ENCODE measurements at places on chromosomes 6 and 20.
A peak's percentile ranks its signal among the peaks of the same experiment; 100 is the strongest.

GRCh38 chr6:3304500-3305215 is 45.9 kb downstream of the PSMG4 start:
- H3K27me3 ChIP-seq = no peaks in the 10 kb centered on the region
- no peak overlapping the region for H3K27ac ChIP-seq
- no peak overlapping the region for H3K4me3 ChIP-seq
- no peaks in the 10 kb centered on the region for H3K4me1 ChIP-seq

- H3K36me3 ChIP-seq = no peaks in the 10 kb centered on the region
- peak overlapping the region; percentile 32 for H3K4me3 ChIP-seq
- H3K27ac ChIP-seq = peak overlapping the region; percentile 76
- peak; percentile 90 for DNase-seq
- H3K27me3 ChIP-seq = no peaks in the 10 kb centered on the region
These were observed 68.7 kb upstream of the STMND1 start for GRCh38 chr6:17032988-17033634.

DNA sequence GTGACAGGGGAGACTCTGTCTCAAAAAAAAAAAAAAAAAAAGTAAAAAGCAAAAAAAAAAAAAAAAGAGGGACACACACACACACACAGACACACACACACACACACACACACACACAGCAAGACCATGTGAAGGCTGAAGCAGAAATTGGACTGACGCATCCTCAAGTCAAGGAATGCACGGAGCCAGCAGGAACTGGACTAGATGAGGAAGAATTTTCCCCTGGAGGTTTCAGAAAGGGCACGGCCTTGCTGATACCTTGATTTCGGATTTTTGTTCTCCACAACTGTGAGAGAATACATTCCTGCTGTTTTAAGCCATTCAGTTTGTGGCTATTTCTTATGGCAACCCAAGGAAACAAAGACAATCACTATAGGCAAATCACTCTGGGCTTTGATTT is 176.9 kb upstream of the SALL4 start:
- H3K36me3 ChIP-seq = no peaks in the 10 kb centered on the region
- DNase-seq = no peak
- H3K27ac ChIP-seq = no peak overlapping the region

- H3K4me3 ChIP-seq = no peak overlapping the region
- H3K4me1 ChIP-seq = peaks cover 50% of the 10 kb centered on the region
- DNase-seq = no peak
- no peak overlapping the region for H3K27ac ChIP-seq
These were observed 1.6 kb downstream of the SAMD10 start for GRCh38 chr20:63977739-63978276.

GRCh38 chr6:130931683-130932082 is 104.5 kb downstream of the SMLR1 start:
- H3K36me3 ChIP-seq = no peaks in the 10 kb centered on the region
- no peak overlapping the region for H3K4me3 ChIP-seq
- peaks cover 66% of the 10 kb centered on the region for H3K4me1 ChIP-seq
- no peaks in the 10 kb centered on the region for H3K27me3 ChIP-seq

- no peak for DNase-seq
- H3K27ac ChIP-seq = no peak overlapping the region
- H3K27me3 ChIP-seq = no peaks in the 10 kb centered on the region
These were observed 26.2 kb downstream of the GTSF1L start for GRCh38 chr20:43700627-43701026.

GRCh38 chr6:5729813-5730517 is 276.8 kb downstream of the NRN1 start:
- peaks cover 5% of the 10 kb centered on the region for H3K4me1 ChIP-seq
- no peak overlapping the region for H3K27ac ChIP-seq
- no peak overlapping the region for H3K4me3 ChIP-seq
- no peaks in the 10 kb centered on the region for H3K36me3 ChIP-seq
- DNase-seq = no peak

- H3K36me3 ChIP-seq = no peaks in the 10 kb centered on the region
- H3K4me1 ChIP-seq = no peaks in the 10 kb centered on the region
- no peak overlapping the region for H3K4me3 ChIP-seq
- no peak for DNase-seq
- H3K27me3 ChIP-seq = no peaks in the 10 kb centered on the region
- H3K27ac ChIP-seq = no peak overlapping the region
These were observed 22.7 kb downstream of the CYP24A1 start for GRCh38 chr20:54151075-54151439.

- DNase-seq = no peak
- H3K4me3 ChIP-seq = no peak overlapping the region
- peaks cover 9% of the 10 kb centered on the region for H3K4me1 ChIP-seq
- no peaks in the 10 kb centered on the region for H3K27me3 ChIP-seq
These were observed 293.5 kb downstream of the PRL start for GRCh38 chr6:22003287-22003686.

- no peak overlapping the region for H3K4me3 ChIP-seq
- no peaks in the 10 kb centered on the region for H3K4me1 ChIP-seq
- DNase-seq = no peak
- H3K36me3 ChIP-seq = no peaks in the 10 kb centered on the region
- no peaks in the 10 kb centered on the region for H3K27me3 ChIP-seq
- H3K27ac ChIP-seq = no peak overlapping the region
These were observed 980.2 kb downstream of the KIF16B start for GRCh38 chr20:15593081-15593480.

GRCh38 chr20:44745598-44746366 is at the start of gene KCNK15:
TSS of gene KCNK15 (plus strand) at chr20:44745865. CDS start at chr20:44745911, 46 bp downstream.
- no peaks in the 10 kb centered on the region for H3K4me1 ChIP-seq
- DNase-seq = peak; percentile 87
- H3K36me3 ChIP-seq = no peaks in the 10 kb centered on the region
- H3K4me3 ChIP-seq = peak within 1 kb of the TSS; percentile 66
- H3K27me3 ChIP-seq = peaks cover 14% of the 10 kb centered on the region

- H3K27me3 ChIP-seq = no peaks in the 10 kb centered on the region
- DNase-seq = no peak
- no peak overlapping the region for H3K4me3 ChIP-seq
- H3K4me1 ChIP-seq = no peaks in the 10 kb centered on the region
- H3K27ac ChIP-seq = no peak overlapping the region
- H3K36me3 ChIP-seq = no peaks in the 10 kb centered on the region
These were observed 301.2 kb upstream of the BMP2 start for GRCh38 chr20:6466075-6466810.

- H3K36me3 ChIP-seq = no peaks in the 10 kb centered on the region
- no peak overlapping the region for H3K4me3 ChIP-seq
- H3K27me3 ChIP-seq = no peaks in the 10 kb centered on the region
- H3K4me1 ChIP-seq = no peaks in the 10 kb centered on the region
These were observed 28.6 kb downstream of the CST8 start for GRCh38 chr20:23519556-23519955.

- H3K4me1 ChIP-seq = peaks cover 6% of the 10 kb centered on the region
- peak overlapping the region; percentile 99 for H3K27ac ChIP-seq
- peak overlapping the region; percentile 97 for H3K4me3 ChIP-seq
These were observed 5.3 kb downstream of the PXDC1 start for GRCh38 chr6:3746119-3746691.

DNA sequence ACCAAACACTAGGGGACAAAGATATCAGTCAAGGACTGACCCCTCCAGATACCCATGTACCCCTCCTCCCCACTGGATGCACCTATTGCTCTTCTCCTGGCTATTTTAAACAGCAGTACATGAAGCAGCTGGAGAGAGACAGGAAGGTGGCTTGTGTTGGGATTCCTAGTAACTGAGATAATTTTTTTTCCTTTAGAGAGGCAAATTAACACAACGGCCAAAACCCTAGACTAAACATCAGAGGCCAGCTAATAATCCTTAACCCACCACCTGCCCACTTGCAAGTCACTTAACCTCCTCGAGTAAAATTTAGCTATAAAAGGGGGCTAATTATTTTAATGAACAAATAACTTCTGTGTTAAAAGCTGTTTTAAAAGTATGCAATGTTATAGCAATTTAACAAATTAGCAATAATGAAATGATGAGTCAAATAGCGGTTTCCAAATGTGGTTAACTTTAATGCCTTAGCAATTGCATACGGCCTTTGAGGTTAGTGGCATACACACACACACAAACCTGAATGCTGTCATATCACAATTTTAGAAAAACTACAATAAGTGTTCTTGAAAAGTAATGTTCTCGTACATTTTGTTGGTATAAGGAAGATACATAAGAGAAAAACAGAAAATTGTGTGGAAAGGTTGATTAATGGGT is 151.7 kb downstream of the FRK start:
- no peaks in the 10 kb centered on the region for H3K4me1 ChIP-seq
- no peak overlapping the region for H3K27ac ChIP-seq
- no peak for DNase-seq
- no peaks in the 10 kb centered on the region for H3K36me3 ChIP-seq

GRCh38 chr6:75331151-75331550 is 46.6 kb upstream of the TMEM30A start:
- no peaks in the 10 kb centered on the region for H3K36me3 ChIP-seq
- no peaks in the 10 kb centered on the region for H3K27me3 ChIP-seq
- H3K4me1 ChIP-seq = peaks cover 24% of the 10 kb centered on the region
- H3K4me3 ChIP-seq = no peak overlapping the region
- H3K27ac ChIP-seq = no peak overlapping the region

DNA sequence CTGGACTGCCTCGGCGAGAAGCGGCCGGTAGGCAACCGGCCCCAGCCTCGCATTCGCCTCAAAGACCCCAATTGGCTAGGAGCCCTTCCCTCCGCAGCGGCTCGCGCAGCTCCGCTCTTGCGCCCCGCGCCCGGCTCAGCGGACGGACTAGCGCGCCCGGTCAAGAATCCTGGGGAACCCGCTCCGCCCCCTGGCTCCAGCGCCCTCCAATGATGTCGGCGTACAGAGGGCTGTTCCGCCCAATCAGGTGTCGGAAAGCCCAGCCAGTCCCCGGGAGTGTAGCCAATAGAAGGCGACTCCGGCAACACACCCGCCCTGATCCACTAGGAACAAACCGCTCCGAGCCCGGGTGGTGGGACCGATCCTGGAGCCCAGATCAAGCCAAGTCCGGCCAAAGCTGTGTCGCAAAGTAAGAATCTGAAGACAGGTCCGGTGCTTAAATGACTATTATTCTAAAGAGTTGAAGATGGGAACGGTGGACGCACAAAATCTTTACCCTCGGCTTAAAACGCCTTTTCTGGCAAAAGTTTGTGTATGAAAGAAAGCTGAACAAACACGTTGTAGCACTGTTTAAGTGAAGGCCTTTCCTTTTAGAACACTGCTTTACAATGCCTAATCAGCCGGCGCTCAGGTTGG is 132.2 kb downstream of the OGFRL1 start:
- H3K4me3 ChIP-seq = peak overlapping the region; percentile 92
- H3K27ac ChIP-seq = peak overlapping the region; percentile 94
- no peaks in the 10 kb centered on the region for H3K27me3 ChIP-seq
- peaks cover 32% of the 10 kb centered on the region for H3K4me1 ChIP-seq

- H3K36me3 ChIP-seq = peaks cover 30% of the 10 kb centered on the region
- H3K4me1 ChIP-seq = peaks cover 21% of the 10 kb centered on the region
- no peaks in the 10 kb centered on the region for H3K27me3 ChIP-seq
- no peak overlapping the region for H3K4me3 ChIP-seq
- no peak overlapping the region for H3K27ac ChIP-seq
These were observed 16.8 kb upstream of the TCFL5 start for GRCh38 chr20:62878244-62879038.

- no peak for DNase-seq
- H3K4me1 ChIP-seq = peaks cover 37% of the 10 kb centered on the region
- H3K27ac ChIP-seq = no peak overlapping the region
- H3K36me3 ChIP-seq = no peaks in the 10 kb centered on the region
- H3K27me3 ChIP-seq = peaks cover 43% of the 10 kb centered on the region
These were observed 2.8 kb downstream of the PDE10A start for GRCh38 chr6:165659945-165660856.

DNA sequence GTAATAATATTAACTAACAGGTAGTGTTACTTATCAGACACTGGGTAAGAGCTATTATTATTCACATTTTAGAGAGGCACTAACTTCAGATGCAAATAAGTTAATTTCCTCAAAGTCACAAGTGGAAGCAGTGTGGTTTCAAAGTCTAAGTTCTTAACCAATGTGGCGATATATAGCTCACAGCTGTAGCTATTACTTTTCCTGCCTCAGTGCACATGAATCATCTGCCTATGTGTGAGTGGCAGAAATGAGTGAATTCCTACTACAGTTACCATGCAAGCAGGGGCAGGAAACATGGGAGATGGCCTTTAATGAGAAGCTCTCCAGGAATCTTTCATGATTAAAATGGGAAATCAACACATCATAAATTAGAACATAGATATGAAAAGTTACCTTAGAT is 126.2 kb upstream of the EYA4 start:
- H3K4me3 ChIP-seq = no peak overlapping the region
- no peaks in the 10 kb centered on the region for H3K27me3 ChIP-seq
- no peaks in the 10 kb centered on the region for H3K4me1 ChIP-seq
- DNase-seq = no peak
- H3K36me3 ChIP-seq = no peaks in the 10 kb centered on the region

DNA sequence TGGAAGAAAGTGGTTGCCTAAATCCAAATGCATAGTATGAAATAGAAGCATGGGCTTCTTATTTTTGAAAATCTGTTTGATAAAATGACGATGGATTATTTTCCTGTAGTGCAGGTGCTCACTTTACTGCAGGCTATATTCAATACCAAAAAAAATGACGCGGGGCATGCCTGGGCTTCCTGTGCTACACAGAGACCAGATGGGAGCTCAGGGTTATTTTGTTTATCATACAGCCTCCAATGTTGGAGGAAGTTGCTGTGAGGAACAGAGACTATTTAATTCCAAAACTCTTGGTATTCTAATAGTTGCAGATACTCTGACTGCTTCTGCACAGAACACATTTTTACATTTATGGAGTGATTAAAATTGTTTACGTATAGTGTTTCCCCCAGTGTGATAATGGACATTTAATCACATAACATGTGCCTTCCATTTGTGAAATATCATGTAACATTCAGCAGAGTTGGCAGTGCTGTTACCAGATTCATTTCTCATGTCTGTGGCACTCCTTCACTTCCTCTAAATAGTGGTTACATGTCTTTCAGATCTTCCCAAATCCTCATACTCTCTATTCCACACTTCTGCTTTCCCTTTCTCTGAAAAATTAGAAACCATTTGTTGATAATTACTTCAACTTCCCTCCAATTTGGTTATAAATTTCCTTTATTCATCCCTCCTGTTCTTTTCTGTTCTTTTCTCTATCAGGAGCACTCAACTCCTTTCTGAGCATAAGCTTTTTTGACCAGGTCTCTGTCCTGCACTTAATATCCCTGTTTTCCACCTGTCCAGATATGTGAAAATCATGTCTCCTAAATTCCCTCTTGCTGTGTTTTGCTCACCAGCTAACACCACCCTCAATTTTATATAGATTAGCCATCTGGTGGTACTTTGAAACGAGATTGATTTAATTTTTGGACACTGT is 121.6 kb downstream of the ADGRB3 start:
- no peak for DNase-seq
- H3K36me3 ChIP-seq = no peaks in the 10 kb centered on the region
- no peaks in the 10 kb centered on the region for H3K4me1 ChIP-seq
- no peaks in the 10 kb centered on the region for H3K27me3 ChIP-seq
- H3K27ac ChIP-seq = no peak overlapping the region
- H3K4me3 ChIP-seq = no peak overlapping the region

GRCh38 chr6:3844097-3844463 is 5.1 kb upstream of the FAM50B start:
- peaks cover 34% of the 10 kb centered on the region for H3K4me1 ChIP-seq
- H3K36me3 ChIP-seq = no peaks in the 10 kb centered on the region
- no peak for DNase-seq
- H3K27ac ChIP-seq = peak overlapping the region; percentile 77

GRCh38 chr6:13025893-13026499 is 302.3 kb downstream of the TBC1D7 start:
- peak overlapping the region; percentile 45 for H3K27ac ChIP-seq
- no peaks in the 10 kb centered on the region for H3K27me3 ChIP-seq
- no peak for DNase-seq
- no peaks in the 10 kb centered on the region for H3K36me3 ChIP-seq
- H3K4me1 ChIP-seq = no peaks in the 10 kb centered on the region
- peak overlapping the region; percentile 23 for H3K4me3 ChIP-seq

Measured in tibial artery (tissue), 4 donors.